Activated T-helper 17 cell treated with anti-CD3 and anti-CD28 coated beads, Interleukin-2, amount 50 U/mL, for 72 hours (primary cell): ENCODE measurements at places on chromosomes 7 and 10. TPM values are rescaled to one million over a fixed set of nuclear protein-coding genes. Genes with fewer than 3 reads are reported as not detected.

The CPA5 gene
- total RNA-seq = 3.3 TPM

- ATAC-seq = no peak
Measured at GRCh38 chr10:86255405-86256251, 111.0 kb downstream of the GRID1 start.

DNA sequence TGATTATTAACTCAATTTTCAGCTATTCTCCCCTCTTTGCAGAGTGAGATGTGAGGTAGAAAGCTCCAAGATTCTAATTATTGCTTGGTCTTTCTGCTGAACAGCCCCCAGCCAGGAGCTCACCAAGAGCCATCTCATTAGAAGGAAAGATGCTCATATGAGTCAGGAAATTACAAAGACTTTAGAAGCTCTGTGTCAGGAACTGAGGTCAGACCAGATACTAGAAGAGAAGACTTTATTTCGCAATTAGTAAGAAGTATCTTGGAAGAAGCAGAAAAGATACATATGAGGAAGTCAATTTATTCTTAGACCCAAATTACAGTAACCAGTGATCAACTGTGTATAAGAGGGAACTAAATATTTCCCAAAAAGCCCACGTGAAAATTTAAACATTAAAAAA, 626.9 kb downstream of the ZWINT start:
- ATAC-seq = no peak

The CYP3A7 gene
- not detected for total RNA-seq

GRCh38 chr7:82593780-82594179, 150.2 kb upstream of the CACNA2D1 start:
- ATAC-seq = no peak

- no peak for ATAC-seq
Measured at GRCh38 chr10:86969421-86970041, 1.2 kb downstream of the ADIRF start.

GRCh38 chr7:91922857-91923256, 17.8 kb upstream of the AKAP9 start:
- ATAC-seq = no peak

DNA sequence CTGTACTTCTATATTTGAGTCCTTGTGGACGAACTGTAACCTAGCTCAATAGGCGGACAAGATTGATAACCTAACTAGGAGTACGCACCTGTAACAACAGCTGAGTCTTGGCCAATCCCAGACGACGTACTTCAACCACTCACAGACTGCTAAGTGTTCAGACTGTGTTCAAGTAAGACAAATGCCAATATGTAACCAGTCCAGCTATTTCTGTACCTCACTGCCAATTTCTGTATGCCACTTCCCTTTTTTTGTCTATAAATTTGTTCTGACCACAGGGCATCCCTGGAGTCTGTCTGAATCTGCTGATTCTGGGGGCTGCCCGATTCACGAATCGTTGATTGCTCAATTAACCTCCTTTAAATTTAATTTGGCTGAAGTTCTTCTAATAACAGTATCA, 32.2 kb downstream of the HACD1 start:
- ATAC-seq = no peak

DNA sequence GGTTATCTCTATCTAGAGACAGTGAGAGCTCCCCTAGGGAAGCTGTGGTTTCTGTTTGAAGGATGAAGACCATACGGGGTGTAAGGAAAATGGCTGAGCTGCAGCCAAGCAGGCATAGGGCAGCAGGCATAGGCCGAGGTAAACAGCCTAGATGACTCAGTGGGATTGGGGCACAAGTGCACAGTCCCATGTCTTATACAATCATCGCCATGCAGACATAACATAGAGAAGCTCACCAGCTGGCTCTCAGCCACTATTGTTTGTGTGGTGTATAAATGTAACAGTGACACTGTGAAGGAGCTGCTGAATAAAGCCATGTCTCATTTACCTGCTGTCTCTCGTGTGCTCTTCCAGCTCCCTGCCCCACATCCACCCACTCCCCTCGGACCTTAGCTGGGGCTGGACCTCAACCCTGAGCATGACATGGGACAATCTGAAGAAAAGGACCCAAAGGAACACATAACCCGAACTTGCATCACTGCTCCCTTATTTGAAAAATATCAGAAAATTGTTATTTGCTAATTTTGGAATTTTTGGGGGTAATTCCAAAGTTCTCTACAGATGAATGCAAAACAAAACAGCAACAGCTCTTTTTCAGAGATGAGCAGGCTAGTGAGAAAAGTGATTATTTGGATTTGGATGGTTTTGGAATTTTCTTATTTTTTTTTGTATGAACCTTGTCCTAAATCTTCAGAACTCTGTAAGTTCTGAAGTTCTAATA, 582.7 kb downstream of the REEP3 start:
- ATAC-seq = no peak

- peak; percentile 22 for ATAC-seq
Measured at GRCh38 chr7:43583424-43584194, 701 bp downstream of the STK17A start.

The MYL10 gene
- total RNA-seq = not detected

GRCh38 chr7:132202541-132202940, 373.7 kb downstream of the PLXNA4 start:
- ATAC-seq = no peak

DNA sequence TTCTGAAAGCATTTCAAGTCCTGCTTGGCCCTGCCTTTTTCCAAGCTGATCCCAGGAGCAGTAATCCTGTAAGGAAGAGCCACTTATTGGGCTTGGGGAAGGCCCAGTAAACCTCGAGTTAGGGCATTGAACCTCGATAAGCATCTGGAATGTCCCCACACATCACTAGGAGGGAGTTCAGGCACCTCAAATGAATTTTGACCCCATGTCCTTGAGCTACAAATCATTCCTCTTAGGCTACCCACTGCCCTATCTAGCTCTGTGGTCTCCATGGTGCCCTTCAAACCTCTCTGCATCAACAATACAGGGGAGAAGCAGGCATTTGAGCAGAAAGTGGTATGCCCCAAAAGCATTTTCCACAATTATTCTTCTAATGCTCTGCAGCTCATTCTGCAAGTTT, 33.7 kb downstream of the ZNF503 start:
- ATAC-seq = no peak

DNA sequence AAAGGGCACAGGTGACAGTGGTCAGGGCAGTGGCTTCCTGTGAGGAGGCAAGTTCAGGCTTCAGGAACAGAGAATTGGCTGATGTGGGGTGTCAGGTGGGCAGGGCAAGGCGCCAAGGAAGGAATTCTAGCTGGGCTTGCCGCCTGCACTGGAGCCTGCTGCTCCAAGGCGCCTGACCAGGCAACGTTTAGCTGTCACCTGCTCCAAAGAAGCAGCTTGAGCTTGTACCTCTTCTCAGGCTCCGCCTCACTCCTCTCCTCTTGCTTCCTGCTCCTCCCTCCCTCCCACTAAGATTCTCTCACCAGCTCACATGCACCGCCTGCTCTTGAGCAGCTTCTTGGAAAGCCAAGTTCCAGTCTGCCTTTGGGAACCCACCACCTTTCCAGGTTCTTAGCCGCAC, 187.4 kb upstream of the GRB10 start:
- no peak for ATAC-seq

DNA sequence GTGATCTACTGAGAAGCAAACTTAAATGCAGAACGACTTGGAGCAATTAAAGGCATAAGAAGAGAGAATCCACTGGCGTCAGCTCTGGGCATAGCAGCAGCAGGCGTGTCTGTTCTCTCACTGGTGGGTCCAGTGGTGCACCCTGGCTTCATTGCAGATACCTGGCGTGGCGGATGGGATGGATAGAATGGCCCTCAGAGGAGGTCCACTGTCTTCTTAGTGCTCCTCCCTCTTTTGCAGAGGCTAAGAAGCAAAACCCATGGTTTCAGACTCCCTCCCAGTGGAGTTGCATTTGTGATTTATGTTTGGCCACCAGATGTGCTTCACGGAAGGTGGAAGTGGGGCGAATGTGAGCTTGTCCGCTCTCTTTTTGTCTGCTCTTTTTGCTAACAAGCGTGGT, 28.4 kb upstream of the PRKAG2 start:
- ATAC-seq = no peak

DNA sequence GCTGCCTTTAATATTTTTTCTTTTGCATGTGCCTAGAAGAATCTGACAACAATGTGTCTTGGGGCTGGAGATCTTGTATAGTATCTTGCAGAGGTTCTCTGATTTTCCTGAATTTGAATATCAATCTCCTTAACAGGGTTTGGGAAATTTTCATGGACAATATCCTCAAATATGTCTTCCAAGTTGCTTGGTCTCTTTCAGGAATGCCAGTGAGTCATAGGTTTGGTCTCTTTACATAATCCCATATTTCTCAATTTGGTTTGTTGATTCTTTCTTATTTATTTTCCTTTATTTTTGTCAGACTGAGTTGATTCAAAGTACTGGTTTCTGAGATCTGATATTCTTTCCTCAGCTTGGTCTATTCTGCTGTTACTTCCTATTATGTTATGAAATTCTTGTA, 208.7 kb upstream of the GLI3 start:
- ATAC-seq = no peak

The PRRT4 gene
- total RNA-seq = 0.45 TPM

DNA sequence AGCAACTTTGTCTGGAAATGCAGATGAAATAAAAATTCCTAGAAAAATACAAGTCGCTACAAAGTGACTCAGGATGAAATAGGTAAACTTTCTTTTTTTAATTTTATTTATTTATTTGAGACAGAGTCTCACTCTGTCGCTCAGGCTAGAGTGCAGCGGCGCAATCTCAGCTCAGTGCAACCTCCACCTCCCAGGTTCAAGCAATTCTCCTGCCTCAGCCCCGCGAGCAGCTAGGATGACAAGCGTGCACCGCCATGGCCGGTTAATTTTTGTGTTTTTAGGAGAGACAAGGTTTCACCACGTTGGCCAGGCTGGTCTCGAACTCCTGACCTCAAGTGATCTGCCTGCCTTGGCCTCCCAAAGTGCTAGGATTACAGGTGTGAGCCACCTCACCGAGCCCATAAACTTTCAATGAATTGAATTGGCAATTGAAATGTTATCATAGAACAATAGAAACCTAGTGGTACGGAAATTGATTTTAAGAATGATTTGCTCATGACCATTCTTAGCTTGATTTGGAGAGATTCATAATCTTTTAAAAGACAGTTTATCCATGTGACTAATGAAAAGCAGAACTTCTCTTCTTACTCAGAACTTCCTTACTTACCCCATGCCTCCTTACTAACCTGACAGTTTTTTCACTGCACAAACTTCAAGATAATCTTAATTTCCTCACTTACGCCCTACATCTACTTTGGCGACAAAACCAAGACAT, 161.7 kb downstream of the FAM107B start:
- ATAC-seq = peak; percentile 52

DNA sequence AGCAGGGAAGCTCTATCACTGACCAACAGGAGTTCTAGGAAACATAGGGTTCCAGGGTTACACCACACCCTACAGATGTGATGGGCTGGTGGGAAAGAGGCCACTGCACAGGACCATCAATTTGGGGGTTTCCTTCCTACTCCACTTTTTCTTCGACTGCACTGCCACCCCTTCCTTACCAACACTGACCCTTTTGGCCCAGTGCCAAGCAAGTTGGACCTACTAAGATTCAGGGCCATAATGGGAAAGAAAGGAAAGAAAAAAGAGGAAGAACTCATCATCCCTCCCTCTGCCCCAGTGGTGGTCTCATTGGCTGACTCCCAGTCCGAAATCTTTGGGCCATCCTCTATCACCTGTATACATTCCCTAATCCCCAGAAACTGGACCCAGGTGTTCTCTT, 6.1 kb upstream of the PLEKHS1 start:
- no peak for ATAC-seq

DNA sequence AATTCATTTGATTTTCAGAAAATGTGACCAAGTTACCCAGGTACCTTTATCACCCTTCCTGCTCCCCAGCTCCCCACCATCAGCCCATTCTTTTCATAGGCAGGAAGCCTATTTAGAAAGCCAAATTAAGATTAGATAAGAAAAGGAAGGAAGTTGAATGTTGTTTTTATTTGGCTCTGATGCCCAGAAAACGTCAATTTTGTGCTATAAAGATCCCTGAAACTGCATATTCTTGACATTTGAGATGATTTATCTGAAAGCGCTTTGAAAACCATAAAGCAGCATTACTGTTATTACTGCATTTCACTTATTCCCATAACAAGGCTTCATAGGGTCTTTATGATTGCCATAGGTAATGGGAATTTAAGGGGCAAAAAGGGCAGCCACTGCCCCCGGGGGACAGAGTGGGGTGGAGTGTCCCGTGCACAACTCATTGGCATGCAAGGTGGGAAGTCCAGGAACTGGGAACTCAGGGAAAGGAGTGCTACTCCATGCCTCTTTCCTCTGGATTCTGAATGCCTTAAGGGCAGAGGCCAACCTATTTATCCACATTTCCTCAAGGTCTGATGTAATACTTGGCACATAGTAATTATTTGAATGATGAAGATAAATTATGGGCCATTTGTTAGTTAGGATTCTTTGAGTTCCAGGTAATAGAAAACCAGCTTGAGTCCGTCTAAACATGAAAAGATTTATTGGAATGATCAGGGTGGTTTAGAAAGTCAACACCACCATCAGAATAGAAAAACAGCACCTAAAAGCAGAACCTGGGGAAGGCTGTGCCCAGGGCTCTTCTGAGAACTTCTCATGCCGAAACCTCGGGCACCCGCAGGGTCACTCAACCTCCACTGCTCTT, 100.6 kb upstream of the ELMO1 start:
- no peak for ATAC-seq

The GIMAP2 gene
- 44.9 TPM for total RNA-seq

DNA sequence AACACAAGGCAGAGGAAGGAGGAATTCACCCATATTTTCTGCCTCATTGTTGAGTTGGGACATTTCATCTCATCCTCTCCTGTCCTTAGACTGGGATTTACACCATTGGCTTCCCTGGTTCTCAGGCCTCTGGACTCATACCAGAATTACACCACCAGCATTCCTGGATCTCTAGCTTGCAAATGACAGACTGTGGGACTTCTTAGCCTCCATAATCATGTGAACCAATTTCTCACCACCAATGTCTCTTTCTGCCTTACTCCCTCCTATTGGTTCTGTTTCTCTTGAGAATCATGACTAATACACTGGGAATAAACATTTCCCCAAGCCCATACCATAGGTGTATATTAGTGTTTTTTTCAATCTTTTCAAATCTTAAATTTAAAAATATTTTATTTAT, 2.9 kb upstream of the ZNF33A start:
- no peak for ATAC-seq

DNA sequence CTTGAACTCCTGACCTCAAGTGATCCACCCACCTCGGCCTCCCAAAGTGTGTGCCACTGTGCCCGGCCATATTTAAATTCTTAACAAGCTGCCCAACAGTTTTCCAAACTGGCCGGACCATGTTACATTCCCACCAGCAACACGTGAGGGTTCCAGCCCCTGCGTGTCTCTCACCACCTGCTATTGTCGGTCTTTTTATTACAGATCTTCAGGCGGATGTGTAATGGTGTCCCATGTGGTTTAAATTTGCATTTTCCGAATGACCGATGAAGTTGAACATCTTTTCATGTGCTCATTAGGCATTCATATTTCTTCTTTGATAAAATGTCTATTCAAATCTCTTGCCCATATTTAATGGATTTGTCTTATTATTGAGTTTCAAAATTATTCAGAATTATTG, 11.5 kb downstream of the ELFN1 start:
- ATAC-seq = no peak

DNA sequence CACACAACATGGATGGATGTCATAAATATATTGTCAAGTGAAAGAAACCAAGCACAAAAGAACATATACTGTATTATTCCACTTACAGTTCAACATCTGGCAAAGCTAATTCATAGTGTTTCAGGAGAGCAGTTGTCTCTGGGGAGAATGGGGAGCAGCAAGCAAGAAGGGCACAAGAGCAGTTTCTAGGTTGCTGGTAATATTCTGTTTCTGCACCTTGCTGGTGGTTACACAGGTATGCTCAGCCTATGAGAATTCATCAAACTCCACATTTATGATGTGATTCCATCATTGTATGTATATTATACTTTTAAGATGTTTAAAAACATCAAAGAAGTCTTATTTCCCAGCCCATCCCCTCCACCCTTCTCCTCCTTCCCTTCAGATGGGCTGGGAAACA, 18.1 kb upstream of the PALS2 start:
- no peak for ATAC-seq
